Activated CD4-positive, alpha-beta T cell treated with anti-CD3 and anti-CD28 coated beads for 48 hours (primary cell): ENCODE measurements at places on chromosomes 16 and 17.

DNA sequence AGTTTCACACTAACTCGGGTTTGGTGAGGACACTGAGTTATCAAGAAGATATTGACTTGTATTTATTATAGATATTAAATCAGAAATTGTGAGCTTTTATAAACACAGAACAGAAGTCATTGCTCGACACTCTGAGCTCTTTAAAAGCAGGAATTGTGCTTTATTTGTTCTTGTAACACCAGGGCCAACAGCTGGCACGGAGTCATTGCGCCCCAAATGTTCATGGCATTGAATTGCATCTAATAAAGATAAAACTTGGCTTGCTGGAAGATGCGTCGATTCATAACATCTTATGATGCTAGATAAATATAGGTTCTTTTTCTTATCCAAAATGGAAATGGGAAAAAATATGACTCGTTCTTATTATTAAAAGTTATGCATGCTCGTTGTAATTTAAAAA lies 11.8 kb upstream of the MLYCD start:
- DNase-seq = no peak

GRCh38 chr16:17470908-17471718 lies at the start of gene XYLT1:
Gene XYLT1, minus strand, starts transcription at chr16:17470960. Its CDS starts 164 bp downstream, at chr16:17470796.
- peak; percentile 63 for DNase-seq

DNA sequence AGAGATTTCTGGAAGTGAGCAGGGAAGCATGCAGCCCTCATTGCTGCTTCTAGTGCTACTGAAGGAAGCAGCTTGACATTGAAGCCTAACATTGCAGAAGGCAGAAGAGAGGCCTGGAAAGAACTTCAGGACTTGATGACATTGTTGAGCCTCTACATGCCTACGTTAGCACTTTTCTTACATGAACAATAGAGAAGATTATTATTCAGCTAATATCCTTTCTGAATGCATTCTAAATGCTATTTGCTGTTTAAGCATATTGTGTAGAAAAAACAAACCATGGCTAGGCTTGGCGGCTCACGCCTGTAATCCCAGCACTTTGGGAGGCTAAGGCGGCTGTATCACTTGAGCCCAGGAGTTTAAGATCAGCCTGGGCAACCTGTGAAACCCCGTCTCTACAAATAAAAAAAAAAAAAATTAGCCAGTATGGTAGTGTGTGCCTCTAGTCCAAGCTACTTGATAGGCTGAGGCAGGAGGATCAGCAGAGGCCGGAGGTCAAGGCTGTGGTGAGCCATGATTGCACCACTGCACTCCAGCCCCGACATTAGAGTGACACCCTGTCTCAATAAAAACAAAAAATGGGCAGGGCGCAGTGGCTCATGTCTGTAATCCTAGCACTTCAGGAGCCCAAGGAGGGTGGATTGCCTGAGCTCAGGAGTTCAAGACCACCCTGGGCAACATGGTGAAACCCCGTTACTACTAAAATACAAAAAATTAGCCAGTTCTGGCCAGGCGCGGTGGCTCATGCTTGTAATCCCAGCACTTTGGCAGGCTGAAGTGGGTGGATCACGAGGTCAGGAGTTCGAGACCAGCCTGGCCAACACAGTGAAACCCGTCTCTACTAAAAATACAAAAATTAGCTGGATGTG lies 2.2 kb upstream of the AURKB start:
- no peak for DNase-seq

DNA sequence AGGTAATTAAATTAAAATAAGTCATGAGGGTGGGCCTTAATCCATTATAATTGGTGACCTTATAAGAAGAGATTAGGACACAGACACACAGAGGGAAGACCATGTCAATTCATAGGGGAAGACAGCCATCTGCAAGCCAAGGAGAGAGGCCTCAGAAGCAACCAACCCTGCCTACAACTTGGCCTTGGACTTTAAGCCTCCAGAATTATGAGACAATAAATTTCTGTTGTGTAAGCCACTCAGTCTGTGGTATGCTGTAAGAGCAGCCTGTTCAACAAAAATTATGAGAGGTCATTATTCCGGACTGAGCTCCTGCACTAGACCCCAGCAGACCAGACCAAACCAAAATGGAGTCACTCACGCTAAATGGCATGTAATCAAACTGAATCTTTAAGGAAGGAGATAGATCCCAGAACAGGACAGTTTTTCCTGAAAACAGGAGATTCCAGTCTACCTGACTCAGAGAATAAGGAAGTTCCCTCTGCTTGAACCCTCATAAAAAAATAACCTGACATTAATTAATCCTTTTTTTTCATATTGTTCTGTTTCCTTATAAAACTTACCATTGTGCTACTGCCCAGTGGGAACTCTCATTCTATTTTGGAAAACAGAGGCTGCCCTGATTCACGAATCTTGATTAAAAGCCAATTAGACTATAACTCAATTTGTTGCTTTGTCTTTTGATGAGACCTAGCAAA lies 74.3 kb downstream of the DNAH3 start:
- DNase-seq = no peak

DNA sequence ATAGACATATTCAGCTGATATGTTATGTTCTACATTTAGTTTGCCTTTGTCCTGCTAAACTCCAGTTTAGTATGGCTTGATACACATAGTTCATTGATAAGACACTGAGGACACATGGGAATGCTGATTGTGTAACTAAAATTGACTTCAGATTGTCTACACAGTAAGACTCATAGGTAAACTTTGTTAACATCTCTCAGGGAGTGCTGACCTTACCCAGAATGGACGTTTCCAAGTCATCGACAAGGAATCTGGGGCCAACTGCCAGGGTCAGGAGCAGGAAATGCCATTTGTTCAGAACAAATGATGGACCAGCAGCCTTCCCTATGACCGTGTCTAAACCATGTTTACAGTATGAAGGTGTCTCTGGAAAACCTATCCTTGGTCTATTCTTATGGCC lies 58.7 kb downstream of the DYNLRB2 start:
- DNase-seq = no peak

GRCh38 chr17:80760511-80760911 lies 215.9 kb downstream of the RPTOR start:
- DNase-seq = no peak

- no peak for DNase-seq
Observed at GRCh38 chr17:3497101-3497500, 21.3 kb downstream of the ASPA start.

GRCh38 chr16:12871784-12872183 lies 29.6 kb upstream of the SHISA9 start:
- no peak for DNase-seq

GRCh38 chr16:72673118-72673517 lies 374.8 kb downstream of the ZFHX3 start:
- no peak for DNase-seq

GRCh38 chr17:58488428-58488890 lies 251 bp upstream of the HSF5 start:
- no peak for DNase-seq

DNA sequence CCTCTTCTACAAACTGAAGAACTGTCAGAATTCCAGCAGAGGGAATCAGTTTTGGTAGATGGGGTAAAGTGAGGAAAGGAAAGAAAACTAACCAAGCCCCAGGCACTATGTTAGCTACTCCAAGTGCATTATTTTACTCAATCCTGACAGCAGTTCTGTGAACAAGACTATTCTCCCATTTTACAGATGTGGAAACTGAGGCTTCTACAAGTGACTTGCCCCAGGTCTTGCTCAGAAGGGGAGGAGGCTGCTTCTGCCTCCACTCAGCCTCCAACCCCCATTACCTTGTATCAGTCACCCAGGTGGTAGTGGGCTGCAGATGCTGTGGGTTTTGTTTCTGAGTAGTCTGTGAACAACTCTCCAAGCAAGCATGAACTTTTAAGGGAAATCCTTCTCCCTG lies 315.2 kb upstream of the MAF start:
- DNase-seq = no peak

- DNase-seq = no peak
Observed at GRCh38 chr17:5354886-5355415, 64.5 kb downstream of the NUP88 start.
